HFFc6 (cell line): ENCODE measurements at places on chromosomes 11 and 22. TPM values are rescaled to one million over a fixed set of nuclear protein-coding genes. Genes with fewer than 3 reads are reported as not detected.
A peak's percentile ranks its signal among the peaks of the same experiment; 100 is the strongest.

Gene CARD18
- not detected in 3 replicates for total RNA-seq

- DNase-seq: no peak
- peaks cover 34% of the 10 kb centered on the region for H3K4me1 ChIP-seq
- peaks cover 5% of the 10 kb centered on the region; the same call in 1 of the 2 replicates for H3K36me3 ChIP-seq
- H3K27ac ChIP-seq: no peak overlapping the region
These were observed 5.1 kb downstream of the CCDC89 start for GRCh38 chr11:85680897-85681296.

GRCh38 chr22:41442240-41442792 is 4.3 kb downstream of the TOB2 start:
- peaks cover 28% of the 10 kb centered on the region for H3K36me3 ChIP-seq
- H3K4me1 ChIP-seq: peaks cover 13% of the 10 kb centered on the region
- peaks cover 11% of the 10 kb centered on the region; the same call in 1 of the 2 replicates for H3K27me3 ChIP-seq
- peak overlapping the region; percentile 99; the same call in 1 of the 2 replicates for H3K4me3 ChIP-seq

- H3K4me1 ChIP-seq: peaks cover 39% of the 10 kb centered on the region
- peaks cover 2% of the 10 kb centered on the region for H3K27me3 ChIP-seq
- H3K36me3 ChIP-seq: no peaks in the 10 kb centered on the region
These were observed 58.2 kb downstream of the RRAS2 start for GRCh38 chr11:14300661-14301304.

Gene IGSF9B
- total RNA-seq: not detected in 3 replicates

DNA sequence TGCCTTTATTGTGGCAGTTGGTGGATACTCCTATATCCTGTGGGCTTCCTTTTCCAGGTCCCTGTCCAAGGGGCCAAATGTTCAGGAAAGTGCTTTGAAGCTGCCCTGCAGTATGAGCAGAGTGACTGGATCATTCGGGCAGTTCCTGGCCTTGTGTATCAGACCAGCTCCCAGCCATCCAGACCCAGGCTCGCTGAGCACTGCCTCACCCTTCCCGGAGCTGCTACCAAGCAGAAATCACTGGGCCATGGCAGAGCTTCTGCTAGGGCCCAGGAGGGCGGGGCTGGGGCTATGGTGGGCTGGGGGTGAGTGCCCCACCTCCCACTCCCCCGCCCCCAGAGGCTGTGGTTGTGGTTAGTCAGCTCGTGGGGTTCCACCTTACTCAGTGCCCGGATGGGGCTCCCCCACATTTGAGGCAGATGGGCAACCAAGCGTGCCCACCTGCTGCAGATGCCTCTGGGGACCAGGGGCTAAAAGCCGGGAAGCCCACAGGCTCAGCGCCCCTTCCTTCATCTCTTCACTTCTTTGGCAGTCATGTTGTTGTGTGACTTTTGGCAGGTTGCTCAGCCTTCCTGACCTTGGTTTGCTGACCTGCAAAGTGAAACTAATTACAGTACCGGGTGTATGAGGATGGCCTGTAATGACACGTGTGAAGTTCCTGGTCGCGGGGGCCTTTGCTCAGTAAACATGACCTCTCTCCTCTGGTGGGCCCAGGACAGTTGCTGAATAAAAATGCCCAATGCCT is 2.1 kb upstream of the LRRC32 start:
- H3K36me3 ChIP-seq: no peaks in the 10 kb centered on the region
- H3K4me1 ChIP-seq: peaks cover 14% of the 10 kb centered on the region
- DNase-seq: no peak
- H3K27me3 ChIP-seq: peaks cover 14% of the 10 kb centered on the region

- peak; percentile 92 for DNase-seq
- peak overlapping the region; percentile 99 for H3K27ac ChIP-seq
- H3K27me3 ChIP-seq: peaks cover 4% of the 10 kb centered on the region; the same call in 1 of the 2 replicates
- peak overlapping the region; percentile 82 for H3K4me3 ChIP-seq
- H3K4me1 ChIP-seq: peaks cover 69% of the 10 kb centered on the region
These were observed 54.7 kb downstream of the MICAL3 start for GRCh38 chr22:17969701-17970113.

GRCh38 chr11:128559496-128560103 is 27.8 kb downstream of the ETS1 start:
- H3K4me1 ChIP-seq: no peaks in the 10 kb centered on the region; the same call in 1 of the 2 replicates
- no peaks in the 10 kb centered on the region for H3K36me3 ChIP-seq
- H3K4me3 ChIP-seq: no peak overlapping the region
- peaks cover 4% of the 10 kb centered on the region; the same call in 1 of the 2 replicates for H3K27me3 ChIP-seq
- no peak for DNase-seq
- H3K27ac ChIP-seq: no peak overlapping the region

Gene GGTLC3
- total RNA-seq: not detected in 3 replicates

DNA sequence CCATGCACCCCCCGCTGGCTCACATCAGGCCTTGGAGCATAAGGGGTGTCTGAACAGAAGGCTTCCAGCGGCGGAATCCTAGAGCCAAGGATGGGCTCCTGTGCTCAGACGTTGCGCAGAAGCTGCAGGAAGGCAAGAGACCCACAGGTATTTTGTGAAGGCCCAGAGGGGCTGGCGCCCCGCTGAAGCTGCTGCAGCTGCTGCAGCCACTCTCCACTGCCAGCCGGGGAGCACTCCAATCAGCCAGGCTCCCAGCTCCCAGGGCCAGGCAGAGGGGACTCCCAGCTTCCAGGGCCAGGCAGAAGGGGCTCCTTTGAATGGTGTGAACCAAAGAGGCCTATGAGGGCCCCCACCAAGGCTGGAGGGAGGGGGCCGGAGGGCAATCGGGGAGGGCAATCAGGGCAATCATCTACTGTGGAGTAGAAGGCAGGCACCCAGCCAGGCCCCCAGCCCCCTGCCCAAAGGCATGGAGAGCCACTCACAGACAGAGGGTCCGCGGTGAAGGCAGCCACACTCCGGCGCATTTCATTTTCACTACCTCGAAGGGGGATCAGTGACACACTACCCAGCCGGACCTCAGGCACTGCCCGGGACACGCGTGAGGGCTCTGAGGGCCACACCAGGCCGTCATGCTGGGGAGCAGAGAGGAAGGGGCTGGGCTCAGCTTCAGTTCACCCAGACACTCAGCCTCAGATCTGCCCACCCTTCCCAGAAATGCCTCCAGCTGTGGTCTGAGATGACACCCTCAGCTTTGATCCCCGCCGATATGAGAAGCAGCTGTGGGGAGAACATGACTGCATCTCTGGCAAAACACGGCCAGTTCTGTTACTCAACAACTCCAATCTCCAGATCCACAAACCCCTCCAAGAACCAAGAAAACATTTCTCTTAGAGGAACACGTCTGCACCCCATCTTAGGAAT is 11.6 kb upstream of the PDE2A start:
- no peak for DNase-seq
- H3K27ac ChIP-seq: no peak overlapping the region
- H3K27me3 ChIP-seq: peaks cover 7% of the 10 kb centered on the region
- no peak overlapping the region for H3K4me3 ChIP-seq

DNA sequence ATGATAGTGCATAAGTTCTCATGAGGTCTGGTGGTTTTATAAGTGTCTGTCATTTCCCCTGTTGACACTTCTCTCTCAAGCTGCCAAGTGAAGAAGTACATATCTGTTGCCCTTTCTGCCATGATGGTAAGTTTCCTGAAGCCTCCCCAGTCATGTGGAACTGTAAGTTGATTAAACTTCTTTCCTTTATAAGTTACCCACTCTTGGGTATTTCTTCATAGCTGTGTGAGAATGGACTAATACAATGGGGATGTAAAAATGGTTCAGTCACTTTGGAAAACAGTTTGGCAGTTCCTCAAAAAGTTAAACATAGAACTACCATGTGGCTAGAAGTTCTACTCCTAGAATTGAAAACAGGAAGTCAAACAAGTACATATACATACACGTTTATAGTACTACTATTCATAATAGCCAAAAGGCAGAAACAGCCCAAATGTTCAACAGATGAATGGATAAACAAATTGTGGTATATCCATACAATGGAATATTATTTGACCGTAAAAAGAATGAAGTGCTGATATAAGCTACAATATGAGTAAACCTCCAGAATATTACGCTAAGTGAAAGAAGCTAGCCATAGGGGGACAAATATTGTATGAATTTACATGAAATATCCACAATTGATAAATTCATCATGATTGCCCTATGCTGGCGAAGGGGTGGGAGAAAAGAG is 16.0 kb upstream of the DKK3 start:
- no peak for DNase-seq
- peaks cover 15% of the 10 kb centered on the region for H3K4me1 ChIP-seq
- H3K27me3 ChIP-seq: no peaks in the 10 kb centered on the region; the same call in none of the 2 replicates
- no peak overlapping the region for H3K4me3 ChIP-seq
- peaks cover 18% of the 10 kb centered on the region for H3K36me3 ChIP-seq
- no peak overlapping the region for H3K27ac ChIP-seq

Gene GAL
- total RNA-seq: 0.60 to 13.3 TPM (median 8.8 TPM) in 3 replicates

DNA sequence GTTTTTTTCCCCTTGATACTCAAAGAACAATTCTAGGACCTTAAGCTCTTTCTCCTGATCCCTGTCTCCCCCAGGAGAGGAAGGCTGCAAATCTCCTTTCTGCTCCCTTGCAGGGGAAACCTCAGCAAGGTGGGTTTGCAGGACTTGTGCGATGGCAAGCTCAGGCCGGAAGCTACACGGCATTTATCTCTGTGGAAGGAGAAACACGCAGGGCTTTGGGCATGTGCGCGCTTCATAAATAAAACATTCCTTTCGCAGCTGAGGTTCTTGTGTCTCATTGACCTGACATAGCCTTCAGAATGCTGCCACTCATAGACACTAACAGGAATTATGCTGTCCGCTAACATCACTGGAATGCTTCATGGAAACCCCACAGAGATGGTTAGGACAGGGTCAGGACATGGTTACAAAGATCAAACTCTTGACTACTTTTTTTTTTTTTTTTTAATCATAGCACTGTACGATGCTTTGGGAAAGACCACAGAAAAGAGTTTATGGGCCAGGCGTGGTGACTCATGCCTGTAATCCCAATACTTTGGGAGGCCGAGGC is 42.6 kb downstream of the SLN start:
- H3K27ac ChIP-seq: no peak overlapping the region
- peaks cover 29% of the 10 kb centered on the region for H3K27me3 ChIP-seq
- H3K4me1 ChIP-seq: no peaks in the 10 kb centered on the region
- no peaks in the 10 kb centered on the region for H3K36me3 ChIP-seq
